ENCODE measurements at places on chromosomes 16 and 17.

- no peak for DNase-seq
Measured at GRCh38 chr17:28480799-28481571, 7.5 kb downstream of the SLC13A2 start.

GRCh38 chr16:88007321-88007731 lies 56.1 kb downstream of the BANP start:
- DNase-seq: no peak

- no peak for DNase-seq
Measured at GRCh38 chr16:27483624-27484023, 66.1 kb downstream of the GTF3C1 start.

DNA sequence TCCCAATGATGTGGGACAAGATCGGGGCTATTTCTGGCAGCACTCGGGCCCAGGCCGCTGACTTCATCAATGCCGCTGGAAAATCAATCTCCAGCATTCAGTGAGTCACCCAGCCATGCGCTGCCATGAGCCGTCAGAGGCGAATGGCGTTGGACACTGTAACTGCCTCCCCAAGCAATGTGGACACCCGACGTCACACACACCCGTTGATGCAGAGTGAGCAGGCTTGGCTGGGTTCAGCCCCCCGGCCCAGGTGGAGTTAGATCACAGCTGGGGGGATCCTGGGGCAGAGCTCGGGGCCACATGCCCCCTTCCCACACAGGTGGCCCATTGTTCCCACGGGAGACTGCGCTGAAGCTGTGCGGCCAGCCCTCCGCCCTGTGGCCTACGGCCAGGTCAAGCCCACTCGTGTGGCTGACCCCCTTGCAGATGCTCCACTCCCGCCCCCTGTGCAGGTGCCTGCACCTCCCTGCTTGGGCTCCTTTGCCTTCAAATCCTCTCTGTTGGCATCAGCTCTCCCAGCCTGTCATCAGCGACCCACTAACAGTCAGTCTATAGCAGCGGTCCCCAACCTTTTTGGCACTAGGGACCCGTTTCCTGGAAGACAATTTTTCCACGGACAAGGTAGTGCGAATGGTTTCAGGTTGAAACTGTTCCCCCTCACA lies 89.9 kb downstream of the TBC1D16 start:
- DNase-seq: no peak

DNA sequence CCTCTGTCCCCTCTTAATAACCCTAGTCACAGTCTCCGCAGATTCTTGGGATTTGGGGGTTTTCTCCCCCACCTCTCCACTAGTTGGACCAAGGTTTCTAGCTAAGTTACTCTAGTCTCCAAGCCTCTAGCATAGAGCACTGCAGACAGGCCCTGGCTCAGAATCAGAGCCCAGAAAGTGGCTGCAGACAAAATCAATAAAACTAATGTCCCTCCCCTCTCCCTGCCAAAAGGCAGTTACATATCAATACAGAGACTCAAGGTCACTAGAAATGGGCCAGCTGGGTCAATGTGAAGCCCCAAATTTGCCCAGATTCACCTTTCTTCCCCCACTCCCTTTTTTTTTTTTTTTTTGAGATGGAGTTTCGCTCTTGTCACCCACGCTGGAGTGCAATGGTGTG lies 5.6 kb downstream of the CCL22 start:
- no peak for DNase-seq

- no peak for DNase-seq
Measured at GRCh38 chr17:6079155-6079888, 9.1 kb downstream of the WSCD1 start.

GRCh38 chr17:19750835-19751234 lies 2.7 kb upstream of the ALDH3A1 start:
- DNase-seq: no peak

DNA sequence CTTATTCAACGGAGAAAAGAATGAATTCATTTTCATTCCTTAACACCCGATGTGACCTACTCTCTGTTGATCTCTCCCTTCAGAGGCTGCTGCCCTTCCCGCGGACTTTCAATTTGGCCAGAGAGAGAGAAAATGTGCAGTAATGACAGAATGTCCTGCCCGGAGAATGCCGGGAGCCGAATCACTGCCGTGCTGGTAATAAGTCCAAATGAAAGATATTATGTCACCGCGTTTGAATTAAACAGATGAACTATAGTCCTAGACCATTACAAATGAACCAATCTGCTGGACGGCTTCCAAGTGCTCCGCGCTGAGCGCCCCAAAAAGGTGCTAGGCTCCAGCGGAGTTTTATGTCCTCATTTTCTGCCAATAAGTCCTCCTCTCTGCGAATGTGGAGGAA lies 14.7 kb upstream of the C16orf82 start:
- DNase-seq: no peak

- peak; percentile 71 for DNase-seq
Measured at GRCh38 chr16:2838928-2839327, 8.8 kb downstream of the ZG16B start.

DNA sequence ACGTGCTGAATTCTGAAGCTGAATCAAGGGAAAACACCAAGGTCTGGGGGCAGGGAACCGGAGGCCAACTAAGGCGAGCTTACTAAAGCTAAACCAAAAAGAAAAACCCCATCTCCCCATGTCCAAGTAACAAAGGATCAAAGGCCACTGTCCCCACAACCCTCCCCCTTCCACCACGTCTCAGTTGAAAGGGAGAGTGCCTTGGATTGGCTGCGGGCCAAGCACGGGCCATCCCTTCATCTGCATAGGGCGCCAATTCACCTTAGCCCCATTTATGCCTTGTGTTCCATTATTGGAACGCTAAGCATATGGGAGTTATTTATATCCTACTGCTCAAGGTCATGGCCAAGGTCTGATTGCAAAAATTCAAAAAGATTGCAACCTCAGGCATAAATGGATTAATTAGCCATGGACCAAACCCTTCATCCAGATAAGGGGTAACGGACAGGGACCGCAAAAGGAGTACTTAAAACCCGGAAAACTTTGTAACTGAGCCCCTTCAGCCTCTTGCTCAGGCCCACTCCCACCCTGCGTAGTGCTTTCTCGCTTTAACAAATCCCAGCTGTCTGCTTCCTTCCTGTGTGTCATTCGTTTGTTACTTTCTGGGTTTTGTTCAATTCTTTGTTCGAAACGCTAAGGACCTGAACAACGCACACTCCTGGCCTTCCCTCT lies 740 bp upstream of the ATP6V0D1 start:
- peak; percentile 78 for DNase-seq

DNA sequence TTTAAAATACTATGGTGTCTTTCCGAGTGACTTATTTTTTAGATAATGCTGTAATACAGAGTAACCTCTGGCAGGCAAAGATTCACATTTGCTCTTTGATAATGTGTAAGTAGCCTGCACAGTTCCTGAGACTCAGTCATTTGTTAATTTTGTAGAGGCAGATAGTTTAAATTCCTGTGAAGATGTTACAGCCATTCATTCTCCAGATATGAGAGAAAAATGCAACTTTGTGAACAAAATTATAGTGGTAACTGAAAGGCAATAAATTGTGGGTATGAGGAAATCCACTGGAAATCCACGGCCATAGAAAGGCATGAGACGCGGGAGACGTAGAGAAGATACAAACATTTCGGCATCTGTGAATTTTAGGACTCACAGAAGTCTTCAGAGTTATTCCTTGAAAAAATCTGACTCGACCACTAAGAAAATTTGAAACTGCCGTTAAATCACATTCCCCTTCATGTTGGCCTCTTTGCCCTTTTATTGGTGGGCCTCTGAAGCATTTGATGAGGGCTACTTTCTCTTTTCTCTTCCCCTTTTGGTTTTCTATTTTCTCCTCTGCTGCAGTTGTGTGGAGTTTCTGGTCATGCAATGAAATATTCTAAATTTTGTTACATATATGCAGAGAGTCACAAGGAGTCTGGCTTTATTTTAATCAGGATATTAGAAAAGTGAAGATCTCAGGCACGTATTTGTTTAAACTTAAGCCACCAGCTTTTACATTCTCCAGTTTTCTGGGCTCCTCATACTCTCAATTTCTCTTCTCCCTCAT lies 18.8 kb downstream of the HS3ST3A1 start:
- no peak for DNase-seq

GRCh38 chr17:6355196-6355595 lies 79.7 kb downstream of the AIPL1 start:
- no peak for DNase-seq

GRCh38 chr16:73420676-73421075 lies 372.7 kb upstream of the ZFHX3 start:
- DNase-seq: no peak

DNA sequence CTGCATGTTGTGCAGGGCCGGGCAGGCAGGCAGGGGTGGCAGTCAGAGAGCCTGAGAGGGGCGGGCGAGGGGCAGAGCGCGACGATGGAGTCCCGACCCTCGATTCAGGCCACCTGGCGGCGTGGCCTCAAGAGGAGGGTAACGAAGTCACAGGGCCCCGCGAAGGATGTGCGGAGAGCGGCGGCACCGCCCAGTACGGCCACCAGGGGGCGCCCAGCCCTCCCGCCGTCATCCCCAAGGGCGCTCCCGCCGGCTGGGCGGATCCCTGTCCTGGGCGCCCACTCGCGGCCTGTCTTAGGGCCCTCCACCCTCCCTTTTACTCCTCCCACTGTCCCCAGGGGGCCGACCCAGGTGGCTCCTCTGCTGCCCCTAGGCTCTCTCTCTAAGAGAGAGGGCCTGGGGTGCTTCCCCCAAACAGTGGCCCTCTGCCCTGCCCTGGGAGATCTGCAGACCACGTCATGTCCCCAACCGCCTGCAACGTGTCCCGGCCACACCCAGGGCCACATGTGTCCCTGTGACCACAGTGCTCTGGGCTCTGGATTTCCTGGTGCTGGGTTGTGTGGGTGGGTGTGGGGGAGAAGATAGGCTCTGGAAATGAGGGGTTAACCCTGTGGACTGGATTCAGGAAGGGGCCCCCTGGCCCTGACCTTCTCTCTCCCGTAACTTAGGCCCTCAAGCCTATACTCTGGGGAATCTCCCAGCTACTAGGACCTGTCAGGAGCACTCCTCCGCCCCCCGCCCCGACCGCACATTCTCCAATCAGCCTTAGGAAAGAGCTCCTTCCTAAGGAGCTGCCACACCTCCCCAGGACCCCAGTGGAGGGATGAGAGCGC lies 5.9 kb downstream of the DPEP2 start:
- DNase-seq: peak; percentile 91

- no peak for DNase-seq
Measured at GRCh38 chr17:63246344-63246743, 199.8 kb downstream of the CYB561 start.

DNA sequence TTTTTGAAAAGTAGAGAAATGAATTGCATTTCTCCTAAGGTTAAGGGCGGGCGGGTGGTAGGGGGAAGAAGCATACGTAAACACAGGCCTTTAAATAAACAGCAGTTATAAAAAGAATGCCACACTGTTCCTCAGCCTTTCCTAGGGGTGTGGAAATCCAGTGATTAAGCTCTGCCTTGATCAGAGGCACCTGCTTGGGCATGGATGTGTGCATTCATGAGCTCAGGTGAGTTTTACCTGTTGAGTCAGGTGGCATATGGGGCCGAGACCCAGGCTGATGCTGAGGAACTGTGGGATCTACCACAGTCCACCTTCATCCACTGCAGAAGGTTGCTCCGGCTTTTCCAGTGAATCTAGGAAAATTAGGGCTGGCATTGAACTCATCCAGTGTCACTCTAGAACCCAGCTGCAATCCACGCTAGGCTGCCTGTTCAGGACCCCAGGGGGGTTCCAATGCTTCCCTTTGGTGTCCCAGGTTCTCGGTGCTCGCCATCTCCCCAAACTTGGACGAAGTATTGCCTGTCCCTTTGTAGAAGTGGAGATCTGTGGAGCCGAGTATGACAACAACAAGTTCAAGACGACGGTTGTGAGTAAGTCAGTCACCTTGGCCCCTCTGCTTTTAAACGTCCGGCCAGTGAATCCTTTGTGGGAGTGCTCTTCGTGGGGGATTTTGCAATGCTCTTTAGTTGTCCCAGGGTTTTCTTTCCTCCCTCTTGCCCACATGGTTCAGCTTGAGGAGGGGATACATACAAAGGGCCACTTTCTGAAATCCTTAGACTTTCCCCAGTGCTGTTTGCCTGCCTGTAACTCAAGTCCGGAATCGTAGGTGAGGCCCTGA lies 72.7 kb downstream of the SDR42E1 start:
- DNase-seq: no peak

- no peak for DNase-seq
Measured at GRCh38 chr17:56502120-56502654, 91.3 kb upstream of the NOG start.

GRCh38 chr17:72609501-72609900 lies 483.0 kb downstream of the SLC39A11 start:
- DNase-seq: no peak

- DNase-seq: peak; percentile 79
Measured at GRCh38 chr16:30184096-30184890, 891 bp downstream of the CORO1A start.

DNA sequence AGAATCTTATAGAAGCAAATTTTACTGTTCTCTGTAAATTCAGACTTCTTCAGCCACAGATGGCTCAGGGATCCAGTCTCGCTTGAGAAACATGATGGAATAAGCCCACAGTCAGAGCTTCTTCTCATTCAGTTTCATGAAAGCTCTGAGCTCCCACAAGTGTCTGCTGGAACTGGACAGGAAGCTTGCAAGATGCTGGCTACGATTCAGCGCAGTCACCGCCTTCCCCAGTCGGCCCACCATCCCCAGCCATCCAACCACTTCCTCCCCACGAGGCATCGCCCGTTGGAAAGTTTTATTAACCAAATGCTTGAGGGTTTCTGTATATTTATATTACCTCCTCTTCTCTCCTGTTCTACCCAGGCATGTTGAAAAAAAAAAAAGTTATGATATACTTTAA lies 171.7 kb downstream of the ZFHX3 start:
- peak; percentile 30 for DNase-seq

DNA sequence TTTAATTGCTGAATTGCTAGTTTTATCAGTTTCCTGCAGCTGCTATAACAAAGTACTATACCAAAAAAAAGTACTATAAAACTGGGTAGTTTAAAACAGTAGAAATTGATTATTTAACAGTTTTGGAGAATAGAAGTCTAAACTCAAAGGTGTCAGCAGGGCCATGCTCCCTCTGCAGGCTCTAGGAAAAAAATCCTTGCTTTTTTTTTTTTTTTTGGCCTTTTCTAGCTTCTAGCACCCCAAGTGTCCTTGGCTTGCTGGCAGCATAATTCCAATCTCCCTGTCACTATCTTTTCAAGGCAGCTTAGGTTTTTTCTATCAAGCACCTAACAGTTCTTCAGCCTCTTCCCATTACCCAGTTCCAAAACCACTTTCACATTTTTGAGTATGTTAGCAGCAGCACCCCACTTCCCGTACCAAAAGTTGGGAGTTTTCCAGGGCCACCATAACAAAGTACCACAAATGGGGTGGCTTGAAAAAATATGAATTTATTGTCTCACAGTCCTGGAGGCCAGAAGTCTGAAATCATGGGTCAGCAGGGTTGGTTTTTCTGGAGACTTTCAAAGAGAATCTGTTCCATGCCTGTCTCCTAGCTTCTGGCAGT lies 37.4 kb downstream of the BPTF start:
- no peak for DNase-seq

DNA sequence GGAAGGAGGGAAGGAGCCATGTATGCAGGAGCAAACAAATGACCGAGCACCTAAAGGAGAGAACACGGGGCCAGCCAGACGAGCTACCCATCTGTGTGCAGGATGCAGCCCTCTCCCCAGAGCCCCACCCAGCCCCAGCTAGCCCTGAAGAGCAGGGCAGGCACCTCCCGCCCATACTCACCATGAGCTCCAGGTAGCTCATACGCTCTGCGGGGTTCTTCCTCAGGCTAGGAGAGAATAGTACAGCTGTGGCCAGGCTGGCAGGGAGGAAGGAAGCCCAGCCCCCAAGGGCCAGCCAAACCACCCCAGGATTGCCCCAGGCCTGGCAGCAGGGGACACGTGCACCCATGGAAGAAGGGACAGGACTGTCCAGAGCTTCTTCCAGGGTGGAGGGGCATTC lies 81.9 kb downstream of the KCNJ18 start:
- no peak for DNase-seq

Data from stimulated activated CD4-positive, alpha-beta T cell treated with anti-CD3 and anti-CD28 coated beads, Interleukin-15, amount 100 ng/mL, for 24 hours (primary cell).